ENCODE measurements at places on chromosomes 6 and 20.

DNA sequence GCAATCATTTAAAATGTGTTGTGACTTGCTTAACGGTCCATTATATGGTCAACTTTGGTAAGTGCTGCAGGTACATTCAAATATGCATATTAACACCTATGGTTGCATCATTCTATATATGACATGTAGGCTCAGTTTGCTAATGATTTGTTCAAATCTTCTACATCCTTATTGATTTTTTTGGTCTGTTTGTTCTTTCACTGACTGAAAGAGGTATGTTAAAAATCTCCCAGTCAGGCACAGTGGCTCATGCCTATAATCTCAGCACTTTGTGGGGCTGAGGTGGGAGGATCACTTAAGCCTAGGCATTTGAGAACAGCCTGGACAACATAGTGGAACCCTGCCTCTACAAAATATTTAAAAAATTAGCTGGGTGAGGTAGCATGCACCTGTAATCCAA lies 29.2 kb downstream of the PIGU start:
- no peak for DNase-seq

DNA sequence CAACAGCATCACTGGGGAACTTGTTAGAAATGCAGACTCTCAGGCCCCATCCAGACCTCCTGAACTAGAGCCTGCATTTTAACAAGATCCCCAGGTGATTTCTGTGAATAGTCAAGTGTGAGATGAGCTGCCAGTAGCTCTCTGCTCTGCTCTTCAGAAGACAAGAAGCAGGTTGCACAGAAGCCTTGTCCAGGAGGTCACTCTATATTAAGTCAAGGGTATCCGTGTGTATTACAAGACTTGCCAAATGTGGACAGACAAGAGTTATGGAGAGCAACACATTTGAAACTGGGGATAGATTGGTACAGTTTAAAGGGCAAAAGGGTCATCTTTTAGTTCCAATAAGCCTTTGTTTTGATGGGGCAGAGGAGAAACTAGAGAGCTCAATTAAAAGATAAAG lies 23.2 kb upstream of the RIN2 start:
- DNase-seq = no peak

DNA sequence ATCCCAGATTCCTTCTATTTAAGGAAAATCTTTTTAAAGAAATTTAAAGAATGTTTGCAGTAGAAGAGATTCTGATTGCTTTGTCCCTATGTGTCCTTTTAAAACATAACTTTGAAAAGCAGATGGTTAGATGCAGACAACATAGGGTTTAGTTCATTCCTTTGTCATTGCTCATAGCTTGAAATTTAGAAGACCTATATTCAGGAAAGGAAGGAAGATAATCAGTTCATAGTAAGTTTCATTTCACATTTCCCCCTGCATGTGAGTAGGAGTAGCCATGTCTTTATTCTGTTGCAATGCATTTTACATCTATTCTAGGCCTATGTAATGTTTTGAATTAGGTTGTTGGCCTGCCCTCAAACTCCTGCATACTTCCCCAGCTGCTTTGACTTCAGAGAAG lies 197.9 kb upstream of the GRIK2 start:
- no peak for DNase-seq

GRCh38 chr6:167714152-167714551 lies 112.6 kb upstream of the AFDN start:
- no peak for DNase-seq

DNA sequence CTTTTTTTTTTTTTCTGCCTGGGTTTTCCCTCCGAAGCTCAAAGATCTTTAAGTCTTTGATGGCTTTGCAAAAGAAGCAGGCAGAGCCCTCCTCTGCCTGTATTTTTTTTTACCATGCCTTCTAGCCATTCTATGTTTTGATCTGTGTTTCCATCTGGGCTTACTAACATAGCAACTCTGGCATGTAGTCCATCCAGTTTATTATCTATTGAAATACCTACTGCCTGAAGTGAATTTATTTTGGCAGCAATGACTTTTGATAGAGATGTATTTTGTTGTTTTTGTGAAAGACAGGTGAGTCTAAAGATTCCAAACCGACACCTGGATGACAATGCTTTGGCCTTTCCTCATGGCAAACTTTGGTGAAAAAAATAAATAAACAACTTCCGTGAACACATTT lies 1157.7 kb upstream of the MAP3K7 start:
- DNase-seq = no peak

DNA sequence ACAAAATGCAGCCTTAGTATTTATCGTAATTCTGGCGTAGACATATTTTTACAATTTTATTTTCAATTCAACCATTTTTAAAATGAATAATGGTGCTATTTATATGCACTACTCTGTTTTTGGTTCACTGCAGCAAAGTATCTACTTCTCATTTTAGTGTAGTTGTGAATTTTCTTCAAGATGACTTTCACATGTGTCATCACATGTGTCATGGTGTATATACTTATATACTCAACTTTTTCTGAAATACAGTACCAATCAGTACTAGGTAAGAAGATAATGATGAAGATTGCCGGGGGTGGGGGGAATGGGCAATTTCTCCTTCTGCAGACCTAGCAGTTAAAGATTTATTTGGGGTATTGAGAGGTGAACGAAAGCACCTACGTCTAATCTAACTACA lies 634.5 kb downstream of the PHF3 start:
- no peak for DNase-seq

DNA sequence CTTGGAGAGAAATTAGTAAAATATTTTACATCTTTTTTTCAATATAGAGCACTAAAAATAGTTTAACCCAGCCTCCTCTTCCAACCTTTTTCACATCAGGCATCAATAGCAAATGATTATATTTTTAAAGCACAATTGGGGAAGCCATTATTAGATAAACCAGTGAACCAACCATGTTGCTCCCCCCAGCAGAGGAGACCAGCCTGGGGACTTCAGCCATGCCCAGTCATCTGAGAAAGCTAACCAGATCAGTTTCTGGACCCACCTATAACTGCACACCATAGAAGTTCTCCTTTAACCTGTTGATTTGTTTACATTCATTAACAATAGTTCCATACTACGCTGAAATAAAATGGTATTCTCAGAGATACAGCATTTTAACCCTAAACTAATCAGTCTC lies 13.8 kb upstream of the SDHAF4 start:
- DNase-seq = no peak

DNA sequence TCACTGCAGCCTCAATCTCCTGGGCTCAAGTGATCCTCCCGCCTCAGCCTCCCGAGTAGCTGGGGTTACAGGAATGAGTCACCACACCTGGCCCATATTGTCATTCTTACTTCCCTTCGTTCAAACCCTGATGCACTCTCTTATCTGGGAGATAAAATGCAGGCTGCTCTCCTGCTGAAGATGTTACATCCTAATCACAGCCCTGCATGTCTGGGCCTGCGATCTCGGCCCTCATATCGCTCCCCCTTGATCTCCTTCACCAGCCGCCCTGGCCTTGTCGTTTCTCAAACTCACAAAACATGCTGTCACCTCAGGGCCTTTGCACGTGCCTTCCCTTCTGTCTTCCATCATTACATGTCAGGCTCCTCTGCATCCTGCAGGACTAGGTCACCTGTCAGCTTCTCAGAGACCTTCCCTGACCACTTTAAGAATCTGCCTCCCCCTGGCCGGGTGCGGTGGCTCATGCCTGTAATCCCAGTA lies 8.8 kb upstream of the C20orf203 start:
- no peak for DNase-seq

DNA sequence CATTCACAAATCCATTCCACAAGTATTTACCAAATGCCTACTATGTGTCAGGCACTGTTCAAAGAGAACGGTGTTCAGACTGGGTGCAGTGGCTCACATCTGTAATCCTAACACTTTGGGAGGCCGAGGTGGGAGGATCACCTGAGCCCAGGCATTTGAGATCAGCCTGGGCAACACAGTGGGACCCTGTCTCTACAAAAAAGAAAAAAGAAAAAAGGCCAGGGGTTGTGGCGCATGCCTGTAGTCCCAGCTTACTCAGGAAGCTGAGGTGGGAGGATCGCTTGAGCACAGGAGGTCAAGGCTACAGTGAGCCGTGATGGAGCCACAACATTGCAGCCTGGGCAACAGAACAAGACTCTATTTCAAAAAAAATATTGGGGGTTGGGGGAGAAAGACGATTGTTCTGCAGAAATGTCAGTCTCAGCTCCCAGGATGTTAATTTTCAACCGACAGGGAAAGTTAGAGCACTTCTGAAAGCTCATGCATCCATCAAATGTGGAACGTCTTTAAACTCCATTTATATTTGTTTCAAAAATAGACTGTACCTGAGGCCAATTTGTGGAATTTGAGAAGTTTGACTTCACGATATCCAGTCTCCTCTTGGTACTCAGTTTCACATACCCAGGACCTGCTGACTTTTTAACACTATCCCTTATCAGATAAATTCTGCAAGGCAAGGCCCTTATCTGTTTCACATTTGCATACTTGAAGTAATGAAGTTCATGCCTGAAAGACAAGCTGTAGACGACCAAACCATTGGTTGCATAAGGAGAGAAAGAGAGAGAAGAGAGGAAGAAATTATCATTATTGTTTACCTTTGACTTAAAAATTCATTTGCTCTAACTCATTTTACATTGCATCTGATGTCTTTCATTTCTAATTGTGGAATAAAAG lies 14.8 kb upstream of the BTN3A2 start:
- no peak for DNase-seq

Data from GM12864 (cell line).